NCI-H510A treated with DMSO at 0.1 percent for 48 hours (cell line): ENCODE measurements at places on chromosomes 2 and 18.

GRCh38 chr18:22913861-22914260 is 19.3 kb upstream of the RBBP8 start:
- peak; percentile 89 for DNase-seq

- no peak for DNase-seq
These were observed 63.0 kb downstream of the REEP1 start for GRCh38 chr2:86274265-86274917.

DNA sequence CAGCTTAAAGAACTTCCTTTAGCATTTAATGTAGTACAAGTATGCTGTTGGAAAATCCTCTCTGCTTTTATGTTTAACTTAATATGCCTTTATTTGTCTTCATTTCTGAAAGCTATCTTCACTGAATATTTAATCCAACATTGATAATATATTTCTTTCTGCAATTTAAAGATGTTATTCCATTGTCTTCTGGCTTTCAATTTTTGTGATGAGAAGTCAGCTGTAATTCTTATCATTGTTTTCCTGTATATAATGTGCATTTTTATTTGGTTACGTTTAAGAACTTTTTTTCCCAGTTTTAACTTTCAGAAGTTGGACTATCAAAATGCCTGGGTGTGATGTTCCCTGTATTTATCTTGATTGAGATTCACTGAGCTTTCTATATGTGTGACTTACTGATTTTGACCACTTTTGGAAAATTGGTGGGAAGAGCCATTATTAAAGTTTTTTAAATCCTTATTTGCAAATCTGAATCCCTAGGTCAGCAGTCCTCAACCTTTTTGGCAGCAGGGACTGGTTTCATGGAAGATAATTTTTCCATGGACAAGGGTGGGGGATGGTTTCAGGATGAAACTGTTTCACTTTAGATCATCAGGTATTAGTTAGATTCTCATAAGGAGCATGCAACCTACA is 241.0 kb downstream of the TNS1 start:
- no peak for DNase-seq

DNA sequence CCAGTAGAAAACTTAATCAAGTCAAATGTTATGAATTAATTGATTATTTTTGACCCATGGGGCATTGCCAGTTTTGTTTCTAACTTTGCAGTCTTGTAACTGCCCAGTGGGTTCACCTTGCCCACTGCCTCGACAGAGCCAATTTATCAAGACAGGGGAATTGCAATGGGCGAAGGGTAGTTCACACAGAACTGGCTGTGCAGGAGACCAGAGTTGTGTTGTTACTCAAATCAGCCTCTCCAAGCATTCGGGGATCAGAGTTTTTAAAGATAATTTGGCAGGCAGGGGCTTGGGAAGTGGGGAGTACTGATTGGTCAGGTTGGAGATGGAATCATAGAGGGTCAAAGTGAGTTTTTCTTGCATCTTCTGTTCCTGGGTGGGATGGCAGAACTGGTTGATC is 168.5 kb upstream of the COPS8 start:
- no peak for DNase-seq

DNA sequence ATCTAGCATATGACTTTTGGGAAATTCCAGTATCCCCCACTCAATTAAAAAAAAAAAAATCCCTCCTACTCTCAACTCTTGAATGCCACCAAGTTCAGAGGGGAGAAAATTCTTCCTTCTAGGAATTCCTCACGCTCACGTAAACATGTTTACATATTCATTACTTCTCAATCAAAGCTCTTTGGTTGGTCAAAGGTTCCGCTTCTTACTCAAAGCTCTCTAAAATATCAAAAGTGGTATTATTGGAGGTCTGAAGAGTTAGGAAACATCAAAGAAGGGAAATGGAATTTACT is 4.1 kb downstream of the DOCK10 start:
- DNase-seq = no peak

GRCh38 chr2:238094438-238095022 is 5.6 kb upstream of the ESPNL start:
- DNase-seq = no peak

GRCh38 chr2:108449410-108450130 is 564 bp downstream of the GCC2 start:
- DNase-seq = peak; percentile 44
